Right forelimb (tissue), 1 donor: ENCODE measurements at places on chromosomes 3 and 15.

DNA sequence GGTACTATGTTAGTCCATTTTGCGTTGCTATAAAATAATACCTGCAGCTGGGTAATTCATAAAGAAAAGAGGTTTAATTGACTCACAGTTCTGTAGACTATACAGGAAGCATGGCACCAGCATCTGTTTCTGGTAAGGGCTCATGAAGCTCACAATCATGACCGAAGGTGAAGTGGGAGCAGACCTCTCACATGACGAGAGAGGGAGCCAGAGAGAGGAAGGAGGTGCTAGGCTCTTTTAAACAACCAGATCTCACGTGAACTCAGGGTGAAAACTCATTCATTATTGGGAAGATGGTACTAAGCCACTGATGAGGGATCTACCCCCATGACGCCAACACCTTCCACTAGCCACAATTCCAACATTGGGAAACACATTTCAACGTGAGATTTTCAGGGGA lies 301.7 kb upstream of the MDFIC2 start:
- DNase-seq = no peak

DNA sequence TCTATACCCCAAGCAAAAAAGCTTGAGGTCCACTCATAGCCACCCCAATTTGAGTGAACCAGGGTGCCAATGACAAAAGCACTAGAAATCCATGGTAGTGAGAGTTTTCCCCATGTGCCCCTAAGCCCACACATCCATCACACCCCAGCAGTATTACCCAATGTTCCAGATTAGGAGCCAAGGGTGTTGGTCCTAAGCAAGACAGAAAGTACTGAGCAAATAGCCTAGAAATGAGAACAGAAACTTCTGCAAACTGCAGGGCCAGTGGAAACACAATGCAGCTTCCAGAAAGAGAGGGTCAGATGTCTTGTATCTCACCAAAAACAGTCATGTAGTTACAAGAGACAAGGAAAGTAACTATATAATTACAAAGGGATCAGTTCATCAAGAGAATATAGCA lies 10.9 kb upstream of the OXTR start:
- DNase-seq = no peak

DNA sequence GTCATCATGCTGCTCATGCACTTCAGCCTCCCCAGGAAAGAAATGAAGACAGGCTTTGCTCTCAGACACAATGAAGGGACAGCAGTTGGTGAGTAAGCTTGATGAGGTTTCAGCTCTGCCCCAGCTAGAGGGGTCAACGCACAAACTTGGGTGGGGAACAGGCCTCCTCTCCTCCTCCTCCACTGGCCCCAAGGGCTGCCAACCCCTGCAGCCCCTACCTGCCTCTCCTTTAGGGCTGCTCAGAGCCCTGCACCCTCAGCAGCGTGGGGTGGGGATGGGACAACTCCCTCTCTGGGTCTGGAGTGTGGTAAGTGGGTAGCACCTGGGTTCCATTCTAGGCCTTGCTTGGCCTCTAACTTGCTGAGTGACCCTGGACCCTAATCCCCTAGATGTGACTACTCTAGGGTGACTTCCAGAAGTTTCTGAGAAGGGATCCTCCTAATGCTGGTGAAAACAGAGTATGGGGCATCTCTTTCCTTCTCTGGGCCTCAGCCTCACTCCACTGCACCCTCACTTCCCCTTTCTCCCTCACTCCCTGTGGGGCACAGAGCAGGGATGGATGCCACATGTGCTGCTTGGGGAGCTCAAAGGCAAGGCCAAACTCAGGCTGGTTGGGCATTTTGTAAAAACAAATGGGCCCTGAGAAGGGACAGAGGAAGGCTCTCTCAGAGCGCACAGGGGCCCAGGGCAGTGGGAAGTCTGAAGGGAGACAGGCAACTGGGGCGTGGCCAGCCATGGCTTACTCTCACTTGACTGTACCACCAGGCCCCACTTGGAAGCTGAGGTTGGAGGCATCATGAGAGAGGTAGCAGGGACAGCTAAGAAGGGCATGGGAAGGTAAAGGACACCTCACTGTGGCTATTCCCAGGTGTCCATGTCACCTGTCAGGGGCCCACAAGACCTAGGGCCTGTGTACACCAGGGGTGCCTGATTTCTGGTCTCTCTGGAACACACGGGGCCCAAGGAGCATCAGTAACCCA lies 64.0 kb downstream of the SYNM start:
- no peak for DNase-seq

- no peak for DNase-seq
Measured at GRCh38 chr3:165636684-165637015, 200.6 kb downstream of the BCHE start.

- DNase-seq = no peak
Measured at GRCh38 chr15:40960925-40961324, 7.7 kb downstream of the CHAC1 start.

GRCh38 chr3:66361356-66361755 lies 139.5 kb downstream of the LRIG1 start:
- no peak for DNase-seq

- DNase-seq = no peak
Measured at GRCh38 chr3:136893848-136894443, 31.9 kb downstream of the NCK1 start.

DNA sequence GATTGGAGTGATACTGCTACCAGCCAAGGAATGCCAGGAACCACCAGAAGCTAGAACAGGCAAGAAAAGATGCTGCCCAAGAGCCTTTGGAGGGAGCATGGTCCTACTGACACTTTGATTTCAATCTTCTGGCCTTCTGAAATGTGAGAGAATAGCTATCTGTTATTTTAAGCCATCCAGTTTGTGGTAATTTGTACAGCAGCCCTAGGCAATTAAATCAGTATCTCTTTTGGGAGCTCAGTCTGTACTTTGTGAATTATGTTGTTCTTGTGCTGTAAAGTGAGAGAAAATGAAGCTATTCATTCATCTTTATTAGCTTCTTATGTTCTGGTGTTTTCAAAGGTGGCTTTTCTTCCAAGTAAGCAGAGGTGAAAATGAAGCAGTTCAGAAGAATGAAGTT lies 381.3 kb downstream of the PDCD6IP start:
- no peak for DNase-seq

DNA sequence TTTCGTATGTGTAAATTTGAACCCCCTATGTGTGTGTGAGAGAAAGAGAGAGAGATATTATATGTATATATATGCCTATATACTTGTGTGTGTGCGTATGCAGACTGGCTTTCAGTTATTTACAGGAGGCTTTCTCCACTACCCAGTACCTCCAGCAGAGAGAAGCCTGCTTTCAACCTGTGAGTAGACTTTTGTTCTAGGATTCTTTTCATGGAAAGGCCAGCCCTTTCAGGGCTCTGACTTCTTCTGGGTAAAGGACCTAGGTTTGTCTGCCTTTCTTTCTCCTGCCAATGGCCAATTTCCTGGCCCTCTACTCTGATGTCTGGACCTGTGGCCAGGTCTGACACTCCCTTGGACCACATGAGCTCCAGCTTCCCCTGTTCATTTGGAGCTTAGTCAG lies 23.8 kb downstream of the LRRC28 start:
- no peak for DNase-seq

- no peak for DNase-seq
Measured at GRCh38 chr3:120245386-120245785, 39.6 kb downstream of the GPR156 start.

- DNase-seq = no peak
Measured at GRCh38 chr3:51646091-51646490, 25.0 kb upstream of the TEX264 start.

- no peak for DNase-seq
Measured at GRCh38 chr3:140265302-140265701, 330.3 kb downstream of the CLSTN2 start.
